ENCODE measurements at places on chromosomes 13 and 19.

GRCh38 chr13:114081761-114082681, 50.4 kb downstream of the RASA3 start:
- DNase-seq: no peak

DNA sequence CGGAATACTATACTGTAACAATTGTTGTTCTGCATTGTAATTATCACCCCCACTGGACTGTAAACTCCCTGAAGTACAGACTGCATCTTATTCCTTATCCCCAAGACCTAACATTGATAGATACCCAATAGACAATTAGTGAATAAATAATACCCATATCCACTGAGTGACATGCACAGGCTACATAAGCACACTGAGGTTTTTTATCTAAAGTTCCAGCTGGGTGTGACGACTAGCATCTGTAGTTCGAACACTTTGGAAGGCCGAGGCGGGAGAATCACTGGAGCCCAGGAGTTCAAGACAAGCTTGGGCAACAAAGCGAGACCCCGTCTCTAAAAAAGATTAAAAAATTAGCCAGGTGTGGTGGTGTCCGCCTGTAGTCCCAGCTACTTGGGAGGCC, 2.5 kb downstream of the KPNA3 start:
- no peak for DNase-seq

GRCh38 chr19:8580710-8581281, 3.6 kb upstream of the MYO1F start:
- peak; percentile 76 for DNase-seq

DNA sequence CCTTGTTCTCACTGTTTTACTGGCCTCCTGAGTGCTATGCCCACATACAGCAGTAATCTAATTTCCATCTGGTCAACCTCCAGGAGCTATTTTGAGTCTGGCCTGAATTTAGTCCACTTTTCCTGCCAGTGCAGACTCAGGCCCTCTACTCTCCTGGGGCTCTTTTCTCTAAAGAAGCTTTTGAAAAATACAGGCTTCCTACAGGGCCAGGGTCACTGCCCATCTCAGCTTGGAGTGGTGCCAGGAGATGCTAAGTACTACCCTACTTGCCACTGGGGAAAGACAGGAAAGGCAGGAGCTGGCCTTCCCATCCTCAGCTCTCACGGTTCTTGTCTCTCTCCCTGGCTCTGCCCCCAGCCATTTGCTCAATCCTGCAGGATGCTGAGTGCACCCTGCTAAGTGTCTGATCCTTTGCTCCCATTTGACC, 101.7 kb upstream of the SERP2 start:
- peak; percentile 36 for DNase-seq

- DNase-seq: no peak
Measured at GRCh38 chr19:2434267-2434666, 6.9 kb upstream of the TIMM13 start.

- DNase-seq: peak; percentile 19
Measured at GRCh38 chr13:52002361-52002760, 8.9 kb downstream of the ATP7B start.

- DNase-seq: no peak
Measured at GRCh38 chr13:38803531-38803930, 116.7 kb downstream of the FREM2 start.

GRCh38 chr19:35942235-35942634, 6.1 kb downstream of the LRFN3 start:
- DNase-seq: no peak

GRCh38 chr13:42149136-42149535, 100.7 kb downstream of the DGKH start:
- no peak for DNase-seq

- DNase-seq: no peak
Measured at GRCh38 chr19:16070366-16070990, 5.8 kb upstream of the TPM4 start.

DNA sequence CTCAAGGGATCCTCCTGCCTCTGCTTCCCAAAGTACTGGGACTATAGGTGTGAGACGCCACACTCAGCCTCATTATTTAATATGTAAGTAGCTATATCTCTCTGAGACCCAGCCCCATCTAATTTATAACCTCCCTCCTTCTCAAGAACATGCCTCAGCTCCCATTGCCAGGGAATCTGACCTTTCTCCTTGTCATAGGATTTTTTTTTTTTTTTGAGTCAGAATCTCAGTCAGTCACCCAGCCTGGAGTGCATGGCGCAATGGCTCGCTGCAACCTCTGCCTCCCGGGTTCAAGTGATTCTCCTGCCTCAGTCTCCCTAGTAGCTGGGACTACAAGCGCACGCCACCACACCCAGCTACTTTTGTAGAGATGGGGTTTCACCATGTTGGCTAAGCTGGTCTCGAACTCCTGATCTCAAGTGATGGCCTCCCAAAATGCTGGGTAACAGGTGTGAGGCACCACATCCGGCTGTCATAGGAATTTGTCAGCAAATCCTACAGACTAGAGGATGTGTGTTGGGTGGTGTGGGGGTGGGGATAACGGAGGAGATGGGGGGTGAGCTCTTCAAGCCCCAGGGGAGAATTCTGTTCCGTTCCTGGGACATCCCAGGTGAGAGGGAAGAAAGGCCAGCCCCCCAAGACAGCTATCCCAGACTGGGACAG, 5.1 kb upstream of the EPS8L1 start:
- DNase-seq: no peak

- DNase-seq: no peak
Measured at GRCh38 chr19:29476528-29476927, 49.3 kb upstream of the VSTM2B start.
